Fibroblast of skin of left biceps (primary cell): ENCODE measurements at places on chromosomes 13 and 19.
A peak's percentile ranks its signal among the peaks of the same experiment; 100 is the strongest.

DNA sequence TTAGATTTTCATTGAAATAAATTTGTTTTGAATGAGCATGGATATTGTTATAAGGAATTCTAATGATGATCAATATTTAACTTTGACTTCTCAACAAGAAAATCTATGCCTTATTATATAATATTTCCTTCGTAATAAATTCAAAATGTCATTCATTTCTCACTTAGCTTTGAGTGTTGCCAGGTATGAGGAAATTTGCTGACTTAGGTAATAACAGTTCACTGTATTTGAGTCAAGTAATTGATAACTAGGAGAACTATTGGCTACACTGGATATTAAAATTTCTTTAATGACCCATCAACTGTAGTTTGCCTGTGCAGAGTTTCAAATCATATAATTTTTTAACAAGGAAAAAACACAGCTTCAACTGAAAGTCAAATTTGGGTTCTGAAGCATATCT lies 746.6 kb downstream of the SLITRK5 start:
- DNase-seq, result no peak

GRCh38 chr13:33179463-33179862 lies 106.1 kb downstream of the STARD13 start:
- no peak for DNase-seq

- no peak for DNase-seq
Observed at GRCh38 chr13:96090240-96091101, 564 bp downstream of the HS6ST3 start.

DNA sequence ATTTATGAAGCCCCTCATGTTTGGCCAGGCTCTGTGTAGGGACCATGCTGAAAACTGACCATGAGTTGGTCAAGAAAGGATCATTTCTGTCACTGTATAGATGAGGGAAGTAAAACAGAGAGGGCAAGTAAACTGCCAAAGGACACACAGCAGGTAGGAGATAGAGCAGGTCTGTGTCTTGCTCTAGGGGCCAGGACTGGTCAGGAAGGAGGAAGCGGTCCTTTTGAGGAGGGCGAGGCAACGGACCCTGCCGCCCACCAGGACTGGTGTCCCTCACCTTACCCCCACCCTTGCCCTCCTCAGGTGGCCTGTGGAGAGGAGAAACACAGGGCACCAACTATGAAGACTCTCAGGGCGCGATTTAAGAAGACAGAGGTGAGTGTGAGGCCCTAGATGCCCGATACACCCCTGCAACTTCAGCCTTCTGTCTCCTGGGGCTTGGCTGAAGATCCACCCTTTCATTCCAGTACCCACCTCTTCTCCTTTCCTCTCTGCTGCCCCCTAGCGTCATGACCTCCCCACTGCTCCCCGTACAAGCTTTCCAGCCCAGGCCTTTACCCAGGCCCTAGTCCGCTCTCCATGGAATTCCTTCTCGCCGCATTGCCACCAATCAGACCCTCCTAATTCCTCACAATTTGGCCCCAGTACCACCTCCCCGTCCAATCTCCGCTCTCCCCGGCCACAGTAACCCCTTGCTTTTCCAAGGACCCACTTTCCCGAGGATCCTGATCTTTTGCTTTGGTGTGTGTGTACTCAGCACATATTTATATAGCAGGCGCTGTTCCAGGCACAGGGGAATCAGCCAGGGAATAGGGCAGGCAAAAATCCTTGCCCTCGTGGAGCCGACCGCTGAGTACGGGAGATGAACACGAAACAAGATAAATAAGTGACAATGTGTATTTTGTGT lies 3.9 kb downstream of the ANKRD24 start:
- peak; percentile 20 for DNase-seq

DNA sequence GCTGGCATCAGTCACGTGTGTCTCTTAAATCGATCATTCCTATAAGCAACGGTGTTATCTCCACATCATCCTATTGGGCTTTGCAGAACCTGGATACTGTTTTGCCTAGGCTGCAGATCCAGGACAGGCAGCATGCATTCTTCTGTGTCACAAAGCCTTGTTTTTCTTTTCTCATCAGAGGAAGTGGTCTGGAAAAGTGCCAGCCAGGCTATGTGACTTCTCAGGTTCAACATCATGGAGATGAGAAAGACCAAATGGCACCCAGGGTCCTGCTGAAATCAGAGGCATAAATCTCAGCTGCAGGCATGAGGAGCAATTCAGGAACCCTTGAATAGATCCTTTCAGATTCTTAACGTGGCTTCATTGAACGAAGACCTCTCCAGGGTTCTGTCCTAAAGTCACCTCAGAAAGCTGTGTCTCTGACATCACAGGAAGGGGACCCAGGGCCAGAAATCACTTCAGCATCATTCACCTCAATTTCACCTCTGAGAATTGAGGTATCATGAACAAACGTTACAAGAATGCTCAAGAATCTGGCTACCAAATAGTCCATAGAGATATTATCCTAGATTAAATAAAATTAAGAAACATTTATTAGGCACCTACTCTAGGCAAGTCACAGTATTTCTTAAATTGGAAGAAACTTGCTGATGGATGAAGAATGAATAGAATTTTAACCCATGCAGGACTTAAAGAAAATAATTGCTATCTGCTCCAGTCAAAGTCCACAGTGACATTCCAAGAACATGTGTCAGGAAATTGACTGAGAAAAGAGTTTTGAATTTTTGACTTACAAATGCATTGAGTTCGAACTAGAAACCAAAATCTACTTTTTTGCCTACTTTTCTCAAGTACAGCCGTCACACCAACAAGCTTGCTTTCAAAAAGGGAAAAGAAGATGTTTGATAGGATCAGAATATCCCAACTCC lies 124.1 kb downstream of the COG6 start:
- DNase-seq, result no peak

DNA sequence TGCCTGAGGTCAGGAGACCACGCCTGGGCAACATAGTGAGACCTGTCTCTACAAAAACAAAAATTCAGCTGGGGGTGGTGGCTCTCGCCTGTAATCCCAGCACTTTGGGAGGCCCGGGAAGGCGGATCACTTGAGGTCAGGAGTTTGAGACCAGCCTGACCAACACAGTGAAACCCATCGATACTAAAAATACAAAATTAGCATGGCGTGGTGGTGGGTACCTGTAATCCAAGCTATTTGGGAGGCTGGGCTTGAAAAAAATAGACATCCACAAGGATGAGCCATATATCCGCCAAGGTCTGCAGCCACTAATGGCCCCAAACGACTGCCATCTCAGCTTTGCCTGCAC lies 3.1 kb downstream of the RPS16 start:
- DNase-seq, result no peak

DNA sequence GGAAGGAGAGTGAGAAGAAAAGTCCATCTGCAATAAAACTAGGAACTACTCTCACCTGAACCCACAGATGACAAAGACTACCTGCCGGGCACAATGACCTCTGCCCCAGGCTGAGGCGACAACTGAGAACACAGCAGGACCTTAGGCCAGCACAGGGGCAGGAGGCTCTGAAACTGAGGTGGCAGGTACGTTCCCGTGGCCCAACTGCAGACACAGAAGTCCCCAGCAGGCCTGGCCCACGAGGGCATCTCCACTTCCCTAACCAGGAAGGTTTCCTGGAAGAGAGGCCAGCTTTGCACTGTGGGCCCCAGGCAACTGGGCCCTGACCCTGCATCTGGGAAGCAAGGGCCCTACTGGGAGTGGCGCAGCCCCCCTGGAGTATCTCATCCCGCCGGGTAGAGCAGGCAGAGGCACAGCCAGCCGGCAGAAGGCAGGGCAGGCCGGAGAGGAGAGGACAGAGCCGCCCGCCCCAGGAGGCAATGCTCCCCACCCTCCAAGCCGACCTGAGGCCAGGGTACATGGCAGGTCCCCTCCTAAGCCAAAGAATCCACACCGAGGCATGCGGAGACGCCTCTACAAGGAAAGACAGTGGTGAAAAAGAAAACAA lies 32.7 kb downstream of the STK24 start:
- no peak for DNase-seq

DNA sequence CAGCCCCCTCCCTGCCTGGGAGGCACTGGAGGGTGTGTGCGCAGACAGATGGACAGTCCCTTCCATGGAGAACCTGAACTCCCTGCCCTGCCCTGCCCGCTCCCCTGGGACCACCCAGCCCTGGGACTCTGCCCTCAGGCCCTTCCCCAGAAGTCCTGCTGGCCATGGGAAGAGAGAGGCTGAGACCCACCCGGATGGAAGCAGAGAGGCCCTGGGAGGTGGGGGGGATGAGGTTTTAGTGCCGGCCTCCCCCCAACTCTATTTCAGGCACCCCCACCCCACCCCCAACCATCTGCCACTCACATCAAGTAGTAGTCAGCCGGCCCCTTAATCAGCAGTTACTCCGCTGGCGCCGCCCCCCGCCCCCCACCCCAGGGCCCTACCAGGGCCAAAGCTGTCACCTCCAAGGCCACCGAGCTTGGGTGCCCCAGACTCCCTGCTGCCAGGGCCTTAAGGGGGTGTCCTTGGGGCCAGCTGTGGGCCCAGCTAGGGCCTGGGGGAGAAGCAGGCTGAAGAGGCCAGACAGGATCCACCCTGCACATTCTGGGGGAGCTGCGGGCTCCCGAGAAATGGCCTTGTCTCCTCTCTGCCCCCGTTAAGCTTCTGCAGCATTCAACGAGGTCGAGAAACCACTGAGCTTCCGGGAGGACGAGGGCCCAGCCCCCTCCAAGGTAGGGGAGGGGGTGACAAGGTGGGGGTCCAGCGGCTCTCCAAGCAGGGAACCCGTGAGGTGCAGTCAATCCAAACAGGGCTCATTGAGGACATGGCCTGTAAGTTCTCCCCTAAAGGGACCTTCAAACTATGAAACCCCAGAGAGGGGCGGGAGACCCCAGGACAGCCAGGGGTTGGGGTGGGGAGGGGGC lies 17.4 kb downstream of the NMRK2 start:
- no peak for DNase-seq

DNA sequence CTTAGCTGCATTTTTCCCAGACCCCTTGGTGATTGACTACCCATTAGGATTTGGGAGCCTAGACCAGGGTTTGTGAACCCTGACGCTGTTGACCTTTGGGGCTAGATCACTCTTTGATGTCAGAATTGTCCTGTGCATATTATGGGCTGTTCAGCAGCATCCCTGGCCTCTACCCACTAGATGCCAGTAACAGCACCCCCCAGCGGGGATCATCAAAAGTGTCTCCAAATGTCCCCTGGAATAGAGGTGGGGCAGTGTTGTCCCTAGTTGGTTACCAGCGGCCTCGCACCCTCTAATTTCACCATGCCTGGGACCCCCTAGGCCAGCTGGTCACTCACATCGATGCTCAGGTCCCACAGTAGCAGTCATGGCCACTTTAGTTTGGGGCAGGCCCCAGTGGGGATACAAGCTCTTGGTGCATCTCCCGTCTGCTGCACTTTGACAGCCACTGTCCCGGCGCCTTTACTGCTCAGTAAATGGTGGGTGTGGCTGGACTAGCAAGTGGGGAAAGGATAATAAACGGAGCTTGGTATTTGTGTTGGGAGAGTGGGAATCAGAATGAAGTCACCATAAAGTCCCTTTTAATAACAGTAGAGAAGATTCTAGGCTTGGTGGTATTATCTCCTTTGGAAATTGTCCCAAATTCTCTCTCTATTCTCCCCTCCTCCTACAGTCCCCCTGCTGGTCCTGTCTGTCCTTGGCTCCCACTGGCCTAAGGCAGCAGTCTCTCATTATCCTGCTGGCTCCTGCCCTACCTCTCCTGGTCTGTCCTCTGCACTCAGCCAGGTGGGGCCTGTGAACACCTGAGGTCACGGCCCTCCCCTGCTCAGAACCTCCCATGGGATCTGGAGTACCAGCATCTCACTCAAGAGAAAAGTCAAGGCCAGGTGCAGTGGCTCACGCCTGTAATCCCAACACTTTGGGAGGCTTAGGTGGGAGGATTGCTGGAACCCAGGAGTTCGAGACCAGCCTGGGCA lies 80.6 kb downstream of the SIPA1L3 start:
- DNase-seq, result no peak

GRCh38 chr19:13056052-13056660 lies 46.5 kb downstream of the LYL1 start:
- peak; percentile 84 for DNase-seq

- DNase-seq, result no peak
Observed at GRCh38 chr19:15381864-15382263, 2.3 kb upstream of the AKAP8 start.

DNA sequence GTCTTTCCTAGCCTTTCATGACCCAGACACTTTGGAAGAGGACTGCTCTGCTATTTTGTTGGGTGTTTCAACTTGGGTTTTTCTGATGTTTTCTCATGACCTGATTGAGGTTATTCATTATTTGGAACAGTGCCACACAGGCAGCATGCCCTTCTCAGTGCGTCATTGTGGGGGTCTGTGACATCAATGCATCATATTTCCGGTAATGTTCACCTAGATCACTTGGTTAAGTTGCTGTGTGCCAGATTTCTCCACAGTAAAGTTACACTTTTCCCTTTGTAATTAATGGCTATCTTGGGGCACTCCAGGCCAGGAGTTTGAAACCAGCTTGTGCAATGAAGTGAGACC lies 124.4 kb downstream of the SIPA1L3 start:
- no peak for DNase-seq

GRCh38 chr13:60727140-60727539 lies 330.1 kb downstream of the TDRD3 start:
- no peak for DNase-seq

GRCh38 chr13:35768073-35768472 lies 291.6 kb upstream of the MAB21L1 start:
- DNase-seq, result no peak

- DNase-seq, result peak; percentile 1
Observed at GRCh38 chr13:57813651-57814050, 182.1 kb downstream of the PCDH17 start.

DNA sequence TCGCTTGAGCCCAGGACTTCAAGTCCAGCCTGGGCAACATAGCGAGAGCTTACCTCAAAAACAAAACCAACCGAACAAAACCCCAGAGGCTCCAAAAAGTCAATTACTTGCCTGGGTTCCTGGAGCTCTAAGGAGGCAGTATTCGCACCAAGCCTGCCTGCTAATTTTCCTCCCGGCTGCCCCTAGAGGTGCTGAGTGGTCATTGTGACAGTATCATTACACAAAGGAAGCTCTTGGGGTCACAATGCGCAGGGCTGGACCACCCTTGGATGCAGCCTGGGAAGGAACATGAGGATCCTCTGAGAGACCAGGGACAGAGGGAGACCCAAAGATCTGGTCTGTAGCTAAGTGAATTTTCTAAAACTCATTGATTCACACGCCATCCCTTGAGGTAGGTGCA lies 8.5 kb upstream of the PEX11G start:
- no peak for DNase-seq

- no peak for DNase-seq
Observed at GRCh38 chr13:83546476-83546875, 335.8 kb downstream of the SLITRK1 start.

GRCh38 chr19:41564515-41565378 lies 11.2 kb upstream of the CEACAM21 start:
- no peak for DNase-seq

- no peak for DNase-seq
Observed at GRCh38 chr13:109672545-109672944, 113.8 kb downstream of the IRS2 start.

DNA sequence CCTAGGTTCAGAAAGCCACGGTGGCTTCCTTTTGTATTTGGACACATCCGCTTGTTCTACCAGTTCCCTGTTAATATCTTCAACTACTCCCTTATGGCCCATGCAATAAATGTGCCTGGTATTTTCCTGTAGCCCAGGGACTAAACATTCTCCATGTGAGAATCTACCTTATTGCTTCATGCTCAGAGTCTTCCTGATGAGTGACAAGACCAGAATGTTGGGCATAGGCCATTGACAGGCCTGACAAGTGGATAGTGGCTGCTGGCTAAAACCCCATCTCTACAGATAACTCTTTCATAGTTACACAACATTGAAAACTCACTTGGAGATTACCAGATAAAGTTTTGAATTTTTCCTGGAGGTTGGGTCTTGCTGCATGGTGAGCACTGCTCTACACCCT lies 449.9 kb downstream of the HS6ST3 start:
- no peak for DNase-seq
